ENCODE measurements at places on chromosomes 2 and 18.

DNA sequence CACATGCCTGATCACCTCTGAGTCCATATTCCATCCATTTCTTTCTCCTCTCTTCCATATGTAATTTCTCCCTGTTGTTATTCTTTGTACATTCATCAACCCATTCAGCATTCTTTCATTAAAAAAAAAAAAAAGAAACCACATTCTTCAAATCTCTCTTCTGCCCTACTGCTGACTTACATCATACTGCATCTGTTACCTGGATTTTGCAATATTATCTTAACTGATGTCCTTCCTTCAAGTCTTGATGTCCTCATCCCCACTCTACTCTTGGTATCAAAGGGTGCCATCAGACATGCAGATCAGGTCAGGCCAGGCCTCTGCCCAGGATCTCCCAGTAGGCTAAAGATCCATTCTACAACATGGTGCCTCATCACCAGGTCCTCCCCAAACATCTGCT is 90.6 kb downstream of the SGPP2 start:
- H3K27ac ChIP-seq = no peak overlapping the region
- DNase-seq = no peak
- H3K27me3 ChIP-seq = peaks cover 23% of the 10 kb centered on the region
- no peak overlapping the region for H3K4me3 ChIP-seq
- H3K4me1 ChIP-seq = peaks cover 14% of the 10 kb centered on the region

GRCh38 chr2:157427003-157427921 is 16.6 kb downstream of the CYTIP start:
- peaks cover 9% of the 10 kb centered on the region for H3K4me1 ChIP-seq
- H3K27ac ChIP-seq = no peak overlapping the region
- H3K4me3 ChIP-seq = no peak overlapping the region
- H3K27me3 ChIP-seq = no peaks in the 10 kb centered on the region
- DNase-seq = no peak

DNA sequence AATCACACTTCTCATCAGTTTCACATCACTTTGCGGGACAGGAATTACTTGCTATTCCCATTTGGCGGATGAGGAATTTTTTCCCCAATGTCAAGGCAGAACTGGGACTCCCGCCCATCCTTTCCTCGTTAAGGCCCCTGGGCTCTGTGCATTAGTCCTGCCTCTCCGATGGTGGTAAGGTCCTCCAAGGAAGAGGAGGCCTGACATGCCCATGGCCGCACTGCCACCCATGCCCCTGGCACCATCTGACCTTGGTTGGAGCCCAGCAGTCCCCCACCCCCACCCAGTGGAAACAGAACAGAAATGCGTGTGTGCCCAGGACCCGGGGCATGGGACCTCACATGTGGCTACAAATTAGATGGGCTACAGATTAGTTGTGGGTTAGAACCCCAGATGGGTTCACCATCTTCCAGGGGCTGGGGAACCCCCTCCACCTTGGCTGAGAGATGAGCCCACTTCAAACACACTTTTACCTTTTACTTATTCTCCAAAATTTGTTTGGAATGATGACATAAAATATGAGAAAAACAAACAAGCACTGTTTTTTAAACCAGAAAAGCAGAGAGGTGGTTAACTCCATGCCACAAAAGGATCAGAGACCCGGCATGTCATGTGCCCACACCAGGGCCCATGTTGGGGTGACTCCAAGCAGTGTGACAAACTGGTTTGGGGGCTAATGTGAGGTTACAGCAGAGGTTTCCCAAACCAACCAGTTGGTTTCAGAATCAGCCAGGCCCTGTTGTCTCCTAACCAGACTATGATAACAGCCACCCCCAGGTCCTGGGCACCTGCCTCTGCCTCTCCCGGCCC is 11.0 kb upstream of the DUSP2 start:
- H3K4me1 ChIP-seq = peaks cover 30% of the 10 kb centered on the region
- DNase-seq = no peak
- no peaks in the 10 kb centered on the region for H3K27me3 ChIP-seq
- H3K36me3 ChIP-seq = no peaks in the 10 kb centered on the region

DNA sequence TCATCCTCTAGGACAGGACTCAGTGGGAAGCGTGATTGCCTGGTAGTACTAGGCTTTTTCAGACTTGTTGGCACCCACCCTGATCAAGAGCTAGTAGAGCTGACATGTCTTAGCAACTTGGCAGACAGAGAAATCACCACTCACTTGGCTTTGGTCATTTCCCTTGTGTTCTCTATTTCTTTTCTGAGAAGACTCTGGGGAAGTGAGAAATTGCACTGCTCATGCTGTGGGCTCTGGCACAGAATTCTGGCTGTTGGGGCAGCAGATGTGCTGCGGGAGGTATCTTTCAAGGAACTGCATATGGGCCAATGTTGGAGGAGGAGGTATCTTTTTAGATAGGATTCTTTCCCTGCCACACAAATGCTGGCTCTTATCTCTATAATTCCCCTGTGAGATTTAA is 529.1 kb upstream of the MEX3C start:
- peaks cover 14% of the 10 kb centered on the region for H3K4me1 ChIP-seq
- H3K36me3 ChIP-seq = no peaks in the 10 kb centered on the region
- H3K27ac ChIP-seq = no peak overlapping the region
- no peak overlapping the region for H3K4me3 ChIP-seq
- no peak for DNase-seq

GRCh38 chr2:191399601-191400000 is 154.4 kb downstream of the MYO1B start:
- peaks cover 63% of the 10 kb centered on the region for H3K36me3 ChIP-seq
- H3K4me3 ChIP-seq = no peak overlapping the region
- peaks cover 14% of the 10 kb centered on the region for H3K4me1 ChIP-seq
- DNase-seq = no peak
- H3K27me3 ChIP-seq = no peaks in the 10 kb centered on the region
